Astrocyte (in vitro differentiated cells and primary cell): ENCODE measurements at places on chromosomes 6 and 20. TPM values are rescaled to one million over a fixed set of nuclear protein-coding genes. Genes with fewer than 3 reads are reported as not detected.

- DNase-seq: peak; percentile 63
These were observed 23.9 kb upstream of the YWHAB start for GRCh38 chr20:44861531-44862006.

DNA sequence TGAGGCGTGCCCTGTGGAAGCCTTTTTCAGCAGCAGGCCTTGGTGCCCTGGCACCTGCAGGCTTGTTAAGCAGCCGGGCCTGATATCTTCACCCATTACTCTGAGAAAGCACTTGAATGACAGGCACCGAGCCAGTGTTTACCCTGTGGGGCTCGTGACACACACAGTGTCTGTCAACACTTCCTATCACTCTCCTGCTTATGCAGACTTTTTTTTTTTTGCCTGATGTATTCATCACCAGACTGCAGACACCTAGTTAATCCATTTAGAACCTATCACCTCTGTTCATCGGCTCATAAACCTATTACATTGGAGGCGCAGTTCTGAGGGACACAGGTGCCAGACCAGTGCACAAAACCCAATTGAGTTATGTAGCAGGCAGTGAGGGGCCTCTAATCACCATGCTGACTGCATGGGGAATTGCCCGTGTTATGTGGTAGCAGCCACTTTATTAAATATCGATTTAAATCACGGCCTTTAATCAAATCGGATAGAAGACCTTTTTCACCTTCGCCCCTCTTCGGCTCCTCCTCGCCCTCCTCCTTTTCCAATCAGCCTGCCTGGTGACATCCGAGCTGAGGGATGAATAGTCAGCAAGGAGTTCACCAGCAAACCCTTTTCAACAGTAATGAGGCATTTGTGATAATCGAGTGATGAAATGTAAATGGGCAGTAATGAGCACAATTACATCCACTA lies 962.9 kb upstream of the SLC35B3 start:
- DNase-seq: no peak

- peak; percentile 70 for DNase-seq
These were observed 133.1 kb downstream of the ALDH8A1 start for GRCh38 chr6:134816780-134817179.

DNA sequence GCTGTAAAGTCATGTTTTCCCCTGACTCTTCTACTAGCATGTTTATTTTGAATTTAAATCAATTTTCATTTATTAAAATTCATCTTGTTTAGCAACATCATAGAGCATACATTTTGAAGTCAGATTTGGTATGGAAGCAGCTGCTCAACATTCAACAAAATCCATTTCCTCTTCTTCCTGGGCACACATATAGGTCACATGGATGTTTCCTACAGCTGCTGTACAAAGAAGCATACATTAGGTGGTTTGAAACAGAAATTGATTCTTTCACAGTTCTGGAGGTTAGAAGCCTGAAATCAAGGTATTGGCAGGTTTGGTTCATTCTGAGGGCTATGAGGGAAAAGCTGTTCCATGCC lies 495.2 kb downstream of the RFPL4B start:
- no peak for DNase-seq

DNA sequence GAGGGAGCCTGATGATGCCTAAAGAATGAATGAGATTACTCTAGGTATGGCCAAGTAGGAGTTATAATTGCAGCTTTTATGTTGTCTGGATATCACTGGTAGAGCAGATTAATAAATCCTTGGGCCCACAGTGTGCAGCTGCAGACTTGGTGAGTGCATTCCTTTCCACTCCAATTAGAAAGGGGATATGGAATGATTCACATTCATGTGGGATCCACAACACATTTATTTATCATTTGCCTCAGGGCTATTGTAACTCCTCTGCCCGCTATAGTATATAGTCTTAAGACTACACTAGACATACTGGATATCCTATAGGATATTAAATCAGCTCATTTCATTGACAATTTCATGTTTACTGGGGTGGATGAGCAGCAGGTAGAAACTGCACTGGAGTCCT lies 11.6 kb upstream of the HLA-G start:
- DNase-seq: no peak

DNA sequence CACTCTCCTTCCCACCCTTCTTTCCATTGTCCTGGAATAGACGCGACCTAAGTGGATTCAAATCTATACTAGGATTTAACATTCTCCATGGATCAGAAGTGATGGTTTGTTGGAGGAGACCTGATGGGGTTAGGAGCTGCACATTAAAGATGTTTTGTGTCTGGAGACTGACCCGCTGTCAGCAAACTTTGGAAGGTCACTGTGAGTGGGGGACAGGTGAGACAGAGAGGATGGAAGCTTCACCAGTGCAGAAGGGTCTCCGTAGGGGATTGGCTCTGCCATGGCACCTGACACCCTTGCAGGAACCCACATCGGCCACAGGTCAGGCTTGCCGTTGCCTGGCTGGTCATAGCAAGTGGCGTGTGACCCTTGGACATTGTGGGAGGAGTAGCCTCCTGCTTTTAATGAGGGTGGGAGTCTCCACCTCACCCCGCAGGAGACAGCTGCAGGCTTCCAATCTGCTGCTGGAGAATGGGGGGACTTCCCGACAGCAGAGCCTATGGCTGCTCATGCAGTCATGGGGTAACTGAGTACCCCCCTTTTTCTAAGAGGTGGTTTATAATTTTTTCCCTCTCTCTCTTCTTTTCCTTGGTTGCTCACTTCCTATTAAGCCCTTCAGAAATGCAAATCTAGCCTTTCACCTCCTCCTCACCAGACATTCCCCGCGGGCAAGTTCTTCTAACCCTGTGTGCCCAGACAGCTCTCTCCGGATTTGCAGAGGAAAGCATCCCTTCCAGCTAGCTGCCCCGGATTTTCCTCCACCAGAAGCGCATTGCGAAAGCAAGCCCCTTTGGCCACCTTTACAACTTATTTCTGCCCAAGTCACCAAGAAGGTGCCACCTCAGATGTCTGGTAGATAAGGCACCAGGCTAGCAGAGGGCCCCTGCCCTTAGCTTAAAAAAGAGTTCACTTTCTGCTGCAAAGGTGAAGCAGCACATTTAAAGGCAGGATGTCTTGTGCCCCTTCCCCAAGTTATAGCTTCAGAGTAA lies 53.5 kb downstream of the DACT2 start:
- no peak for DNase-seq

GRCh38 chr20:4476903-4477500 lies 244.7 kb upstream of the PRND start:
- DNase-seq: peak; percentile 29

GRCh38 chr6:16183187-16183664 lies 54.3 kb downstream of the MYLIP start:
- peak; percentile 20 for DNase-seq

DNA sequence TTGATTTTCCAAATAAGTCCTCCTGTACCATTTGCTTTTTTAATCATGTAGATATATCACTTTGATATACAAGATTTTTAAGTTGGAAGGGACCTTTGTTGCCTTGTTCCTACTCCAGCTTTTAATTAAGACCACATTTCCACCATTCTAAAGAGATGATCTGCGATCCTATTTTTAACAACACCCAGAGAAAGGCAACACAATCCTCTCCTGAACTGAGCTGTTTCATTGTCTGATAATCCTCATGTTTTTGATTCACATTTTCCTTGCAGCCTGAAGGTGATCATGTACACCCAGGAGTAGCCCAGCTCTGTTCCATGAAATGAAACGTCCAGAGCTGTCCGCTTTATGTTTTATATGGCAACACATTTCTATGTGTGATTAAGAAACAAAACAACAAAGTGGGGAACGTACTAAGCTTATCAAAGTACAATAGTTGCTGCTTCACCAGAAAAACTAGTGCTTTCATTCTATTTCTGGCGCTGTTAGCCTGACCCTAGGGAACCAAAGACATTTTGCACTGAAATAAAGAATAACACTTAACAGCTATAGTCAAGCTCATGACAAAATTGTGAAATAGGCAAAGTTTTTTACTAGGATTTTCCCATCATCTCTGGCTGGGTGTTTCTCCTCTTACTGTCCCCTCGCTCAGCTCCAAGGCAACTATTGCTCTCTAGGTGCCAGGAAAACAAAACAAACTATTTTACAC lies 22.6 kb upstream of the TRAF3IP2 start:
- DNase-seq: no peak

GRCh38 chr6:45479834-45480751 lies 102.4 kb upstream of the SUPT3H start:
- peak; percentile 81 for DNase-seq

DNA sequence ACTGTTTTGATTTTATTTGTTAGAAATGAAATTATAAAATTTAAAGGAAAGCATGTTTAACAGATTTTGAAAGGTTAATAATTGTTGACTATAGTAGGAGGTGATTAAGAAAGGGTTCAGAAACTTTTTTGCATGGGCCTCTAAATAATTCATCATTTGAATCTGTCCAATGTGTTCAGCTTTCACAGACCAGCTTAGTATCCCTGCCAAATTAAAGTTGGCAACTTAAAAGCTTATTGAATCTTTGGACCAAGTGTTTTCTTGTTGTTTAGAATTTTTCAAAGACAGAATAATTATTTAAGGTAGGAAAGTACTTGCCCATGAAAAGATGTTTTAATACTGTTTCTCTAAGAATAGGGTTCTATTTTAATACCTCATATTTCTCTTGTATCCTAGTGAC lies 466.0 kb downstream of the GJA1 start:
- DNase-seq: no peak

- peak; percentile 22 for DNase-seq
These were observed 187.3 kb upstream of the TENT5A start for GRCh38 chr6:81939766-81940165.

DNA sequence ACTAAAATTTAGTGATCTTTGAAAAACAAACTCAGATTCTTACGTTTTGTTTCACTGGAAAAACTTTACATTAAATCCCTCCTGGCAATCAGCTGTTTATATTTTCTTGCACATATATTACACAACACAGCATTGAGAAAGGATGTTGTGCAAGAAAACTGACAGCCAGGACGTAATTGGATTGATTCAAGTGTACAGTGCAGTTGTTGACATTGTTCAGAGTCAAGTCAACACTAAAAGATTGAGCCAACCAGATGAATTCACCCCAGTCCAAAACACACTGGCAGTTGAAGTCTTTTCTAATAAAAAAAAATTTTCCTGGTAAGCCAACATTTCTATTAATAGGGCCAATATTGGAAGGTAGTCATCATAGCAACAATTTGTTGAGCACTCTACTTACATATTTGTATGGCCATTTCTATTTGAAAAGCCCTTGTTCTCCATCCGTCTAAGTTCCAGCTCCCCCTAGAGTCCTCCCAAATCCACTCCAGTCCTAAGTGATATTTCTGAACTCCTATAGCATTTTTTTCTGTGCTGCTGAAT lies 20.9 kb upstream of the VNN1 start:
- no peak for DNase-seq

DNA sequence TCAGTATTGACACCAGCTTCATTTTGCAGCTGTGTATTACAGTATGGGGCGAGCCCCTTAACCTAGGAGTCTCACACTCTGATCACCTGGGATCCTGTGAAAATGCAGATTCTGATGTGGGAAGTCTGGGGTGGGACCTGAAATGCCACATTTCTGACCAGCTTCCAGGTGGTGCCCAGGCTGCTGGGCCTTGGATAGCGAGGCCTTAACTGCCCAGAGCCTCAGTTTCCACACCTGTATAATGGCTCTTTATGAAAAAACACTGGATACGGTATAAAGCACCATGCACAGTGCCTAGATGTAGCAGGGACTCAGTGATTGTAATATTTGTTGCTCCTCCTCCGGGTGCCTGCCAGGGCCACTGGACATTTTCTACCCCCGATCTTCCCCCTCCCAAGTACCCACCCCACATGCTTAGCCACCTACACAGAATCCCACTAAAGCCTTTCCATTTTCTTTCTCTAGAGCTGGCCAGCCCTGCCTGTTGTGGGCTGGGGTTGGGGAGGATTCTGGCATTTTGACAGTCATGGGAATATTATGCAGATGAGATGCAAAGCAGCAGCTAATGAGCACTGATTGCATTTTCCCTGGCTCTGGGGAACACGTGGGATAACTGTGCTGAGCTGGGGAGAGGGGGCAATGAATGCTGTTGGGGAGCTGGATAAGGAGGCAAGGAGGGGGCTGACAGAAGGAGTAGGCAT lies 44.8 kb downstream of the SPDEF start:
- no peak for DNase-seq

Gene FAM209A
- total RNA-seq: 0.32 TPM in 1 of 2 replicates, not detected in the other

Gene CDK5RAP1
- 24.9 and 29.2 TPM in 2 replicates for total RNA-seq

Gene SYNDIG1
- 5.7 and 8.7 TPM in 2 replicates for total RNA-seq

Gene TP53RK
- total RNA-seq: 16.0 and 16.7 TPM in 2 replicates

Gene LY6G5B
- 17.5 and 20.3 TPM in 2 replicates for total RNA-seq

Gene CFAP206
- total RNA-seq: 0.60 and 0.79 TPM in 2 replicates

Gene RIN2
- 21.2 and 22.8 TPM in 2 replicates for total RNA-seq

Gene RSPH9
- 0.30 and 0.55 TPM in 2 replicates for total RNA-seq
